ENCODE measurements at places on chromosomes 12 and 14.

GRCh38 chr14:64861916-64862315 is 17.8 kb downstream of the SPTB start:
- DNase-seq = no peak

- DNase-seq = no peak
Measured at GRCh38 chr14:61322011-61322798, 826 bp downstream of the PRKCH start.

GRCh38 chr14:30204431-30204980 is 276.9 kb upstream of the PRKD1 start:
- DNase-seq = no peak

DNA sequence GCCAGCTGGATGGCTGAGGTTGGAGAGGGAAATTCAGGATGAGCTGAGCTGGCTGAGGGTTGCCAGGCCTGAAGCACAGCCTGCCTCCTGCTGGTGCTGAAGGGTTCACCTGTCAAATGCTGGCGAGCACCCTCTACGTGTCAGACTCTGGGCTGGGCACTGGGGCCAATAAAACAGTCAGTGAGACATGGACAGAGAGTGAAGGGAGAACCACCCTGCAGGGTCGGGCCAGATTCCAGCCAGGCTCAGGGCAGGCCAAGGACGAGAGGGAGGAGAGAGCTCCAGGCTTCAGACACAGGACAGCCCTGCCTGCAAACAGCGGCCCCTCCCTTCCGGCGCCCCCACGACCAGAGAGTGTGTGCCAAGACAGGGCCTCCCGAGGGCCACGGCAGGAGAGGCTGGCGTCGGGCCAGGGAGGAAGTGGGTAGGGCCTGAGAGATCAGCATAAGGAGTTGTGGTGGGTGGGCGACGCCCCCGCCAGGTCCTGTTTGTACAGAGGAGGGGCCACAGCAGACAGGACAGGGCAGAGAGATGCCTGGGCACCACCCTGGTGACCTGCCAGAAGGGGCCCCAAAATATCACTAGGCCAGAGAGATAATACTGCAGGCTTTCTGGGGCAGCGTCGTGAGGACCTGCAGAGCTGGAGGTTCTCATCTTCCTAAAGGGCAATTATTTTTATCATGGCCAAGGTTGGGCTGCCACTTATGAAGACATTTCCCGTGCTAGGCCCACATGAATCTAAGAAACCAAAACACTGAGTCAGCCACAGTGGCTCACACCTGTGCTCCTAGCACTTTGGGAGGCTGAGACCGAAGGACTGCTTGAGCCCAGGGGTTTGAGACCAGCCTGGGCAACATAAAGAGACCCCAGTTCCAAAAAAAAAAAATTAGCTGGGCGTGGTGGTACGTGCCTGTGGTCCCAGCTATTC is 73.1 kb upstream of the GPR68 start:
- no peak for DNase-seq

GRCh38 chr14:104556256-104557021 is 23.1 kb upstream of the C14orf180 start:
- no peak for DNase-seq

DNA sequence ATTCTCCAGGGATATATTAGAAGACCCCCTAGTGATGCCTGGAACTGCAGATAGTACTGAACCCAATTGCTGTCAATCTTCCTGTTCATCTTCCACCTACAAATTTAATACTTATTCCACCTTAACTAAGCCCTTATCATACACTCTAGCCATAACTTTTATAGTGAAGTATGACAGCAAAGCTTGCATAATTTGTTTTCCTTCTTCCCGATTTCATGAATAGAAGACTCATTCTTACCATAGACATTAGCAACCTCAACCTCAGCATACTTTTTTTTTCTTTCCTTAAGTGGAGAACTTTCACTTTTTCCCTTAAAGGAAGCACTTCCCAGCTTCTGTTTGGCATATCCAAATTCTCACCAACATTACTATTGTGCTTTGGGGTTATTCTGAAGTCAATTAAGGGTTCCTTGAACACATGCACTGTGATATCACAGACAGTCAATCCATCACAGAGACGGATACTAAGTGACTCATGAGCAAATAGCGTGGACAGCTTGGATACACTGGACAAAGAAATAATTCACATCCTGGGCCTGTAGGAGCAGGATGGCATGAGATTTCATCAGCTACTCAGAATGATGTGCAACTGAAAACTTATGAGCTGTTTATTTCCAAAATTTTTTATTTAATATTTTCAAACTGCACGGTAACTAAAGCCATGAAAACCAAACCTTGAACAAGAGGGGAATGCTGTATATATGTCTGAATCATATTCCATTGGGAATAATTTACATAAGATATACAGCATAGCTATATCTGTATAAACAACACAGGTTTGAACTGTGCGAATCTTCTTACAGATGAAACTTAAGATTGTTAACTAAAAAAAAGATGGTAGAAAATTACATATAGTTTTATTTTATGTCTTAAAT is 63.9 kb downstream of the SYT1 start:
- no peak for DNase-seq

- DNase-seq = peak; percentile 61
Measured at GRCh38 chr12:2295941-2296461, 243.2 kb downstream of the CACNA1C start.

GRCh38 chr12:69196302-69197288 is 42.8 kb upstream of the CPSF6 start:
- no peak for DNase-seq

DNA sequence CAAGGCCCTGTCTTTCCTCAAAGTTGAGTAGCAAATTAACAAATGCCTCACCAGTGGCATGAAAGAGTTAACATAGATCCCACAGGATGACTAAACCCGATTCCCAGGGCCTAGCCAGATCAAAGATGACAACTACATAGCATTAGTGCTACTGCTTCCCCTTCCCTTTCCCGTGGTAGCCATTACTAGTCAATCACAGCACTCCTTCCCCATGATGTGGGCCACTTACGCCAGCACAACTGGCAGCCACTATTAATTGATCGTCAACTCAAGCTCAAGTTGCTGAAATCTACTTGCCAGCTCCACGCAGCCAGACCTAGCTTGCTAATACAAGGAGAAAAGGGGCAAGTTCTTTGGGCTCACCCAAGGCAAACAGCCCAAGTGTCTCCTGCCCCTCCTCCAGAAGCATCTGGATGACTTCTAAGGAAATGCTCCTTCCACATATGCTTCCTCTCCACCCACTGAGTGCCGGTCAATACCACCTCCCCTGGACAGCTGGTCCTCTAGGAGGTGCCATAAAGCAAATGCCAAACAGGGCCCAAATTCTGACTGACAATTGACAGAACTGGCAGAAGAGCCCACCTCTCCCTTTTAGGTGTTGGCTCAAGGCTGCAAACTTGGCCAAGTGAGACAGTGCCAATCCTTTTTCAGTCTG is 72.6 kb downstream of the NUAK1 start:
- no peak for DNase-seq

- DNase-seq = no peak
Measured at GRCh38 chr12:119432949-119433348, 98.4 kb downstream of the CCDC60 start.

DNA sequence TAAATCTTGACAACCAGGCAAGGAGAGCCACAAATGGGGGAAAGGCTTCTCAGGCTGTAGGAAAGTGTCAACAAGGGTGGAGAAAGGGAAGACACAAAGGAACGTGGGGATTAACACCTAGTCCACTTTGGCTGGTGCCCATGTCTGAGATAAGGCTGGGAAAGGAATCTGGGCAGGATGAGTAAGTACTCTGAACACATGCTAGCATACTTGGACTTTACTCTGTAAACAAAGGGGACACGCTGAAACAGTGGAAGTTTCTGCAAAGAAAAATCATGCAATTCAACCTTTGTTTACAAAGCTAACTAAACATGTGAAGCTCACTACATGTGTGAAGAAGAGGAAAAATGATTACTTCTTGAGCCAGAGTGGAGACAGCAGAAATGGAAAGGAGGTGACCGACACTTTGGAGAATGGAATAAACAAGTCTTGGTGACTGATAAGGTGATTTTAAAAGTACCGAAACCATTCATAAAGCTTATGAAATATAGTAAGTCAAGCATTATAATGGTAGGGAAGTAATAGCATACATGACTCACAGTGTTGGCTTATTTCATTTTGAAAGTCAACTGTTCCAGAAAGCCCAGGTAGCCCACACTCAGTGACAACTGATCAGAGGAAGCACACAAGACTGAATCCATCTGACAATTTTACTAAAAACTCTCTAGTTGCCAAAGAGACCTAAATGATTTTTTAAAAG is 13.2 kb downstream of the CPNE8 start:
- no peak for DNase-seq

DNA sequence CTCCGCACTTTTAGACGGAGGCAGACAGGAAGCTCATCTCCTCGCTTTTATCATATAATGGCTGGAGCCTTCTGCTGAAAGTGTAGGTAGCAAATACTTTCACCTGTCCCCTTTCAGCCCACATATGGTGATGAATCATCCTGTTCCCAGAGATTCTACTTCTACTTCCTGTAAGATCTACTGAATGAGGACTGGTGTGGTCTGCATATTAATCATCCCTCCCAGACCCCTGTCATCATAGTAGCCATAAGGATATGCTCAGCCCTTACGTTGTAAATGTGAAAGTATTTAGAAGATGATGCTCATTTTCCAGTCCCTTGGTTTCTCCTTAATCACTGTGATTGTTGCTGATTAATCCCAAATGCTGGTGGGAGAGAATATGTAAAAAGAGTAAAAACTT is 268.2 kb upstream of the GRIP1 start:
- DNase-seq = no peak

GRCh38 chr14:100822013-100822412 is 3.9 kb upstream of the MEG3 start:
- no peak for DNase-seq

DNA sequence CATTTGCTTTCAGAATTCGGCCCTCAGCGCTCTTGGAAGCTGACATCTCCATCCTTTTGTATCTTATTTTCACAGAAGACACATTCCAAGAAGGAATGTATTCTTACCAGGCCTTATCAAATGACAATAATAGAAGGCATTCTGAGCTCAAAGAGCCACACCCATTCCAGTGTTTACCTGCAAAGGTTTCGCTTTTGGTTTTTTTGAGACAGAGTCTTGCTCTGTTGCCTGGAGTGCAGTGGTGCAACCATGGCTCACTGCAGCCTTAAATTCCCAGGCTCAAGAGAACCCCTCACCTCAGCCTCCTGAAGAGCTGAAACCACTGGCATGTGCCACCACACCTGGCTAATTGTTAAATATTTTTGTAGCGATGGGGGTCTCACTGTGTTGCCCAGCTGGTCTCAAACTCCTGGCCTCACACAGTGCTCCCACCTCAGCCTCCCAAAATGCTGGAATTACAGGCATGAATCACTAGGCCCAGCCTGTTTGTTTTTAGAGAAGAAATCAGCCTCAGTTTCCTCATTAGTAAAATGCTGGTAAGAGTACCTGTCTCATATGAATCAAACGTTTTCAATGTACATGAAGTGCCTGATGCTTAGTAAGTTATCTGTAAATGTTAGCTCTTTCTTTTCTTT is 69.2 kb downstream of the SLC6A12 start:
- no peak for DNase-seq

GRCh38 chr14:103393070-103393469 is 7.9 kb downstream of the MARK3 start:
- DNase-seq = no peak

GRCh38 chr12:132482771-132483170 is 7.2 kb upstream of the FBRSL1 start:
- DNase-seq = no peak

DNA sequence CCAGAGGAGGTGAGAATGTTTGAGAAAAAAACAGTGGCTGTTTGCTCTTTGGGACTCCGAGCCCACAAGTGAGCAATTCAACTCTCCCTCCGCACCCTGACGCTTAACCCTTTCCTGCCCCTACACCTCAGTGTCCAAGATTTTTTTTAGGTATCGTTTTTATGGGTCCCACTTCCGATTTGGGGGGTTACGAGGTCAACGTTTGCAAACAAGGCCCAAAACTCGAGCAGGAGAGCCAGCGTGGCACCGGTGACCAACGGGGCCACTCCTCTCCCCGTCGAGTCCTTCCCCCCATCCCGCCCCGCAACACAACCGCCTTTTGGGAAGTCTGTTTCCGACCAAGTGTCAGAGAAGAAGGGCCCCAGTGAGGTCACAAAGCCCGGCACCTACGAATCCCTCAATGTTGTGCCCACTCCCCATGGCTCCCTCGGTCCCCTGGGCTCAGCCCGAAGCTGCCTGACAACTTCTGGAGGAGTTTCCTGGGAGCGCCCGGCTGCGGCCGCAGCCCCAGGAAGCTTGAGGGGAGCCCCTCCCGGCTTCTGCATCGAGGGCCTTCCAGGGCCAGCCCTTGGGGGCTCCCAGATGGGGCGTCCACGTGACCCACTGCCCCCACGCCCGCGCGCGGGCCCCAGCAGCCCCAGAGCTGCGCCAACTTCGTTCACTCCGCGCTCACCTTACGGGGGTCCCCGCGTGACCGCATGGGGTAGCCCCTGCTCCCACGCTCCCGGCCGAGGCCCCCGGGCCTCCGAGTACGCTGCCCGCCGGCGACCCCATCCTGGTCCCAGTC is 1.2 kb downstream of the CDK2AP1 start:
- DNase-seq = no peak

GRCh38 chr12:90808568-90808967 is 146.4 kb downstream of the CCER1 start:
- no peak for DNase-seq

GRCh38 chr12:93108985-93109384 is 179.9 kb upstream of the EEA1 start:
- no peak for DNase-seq

DNA sequence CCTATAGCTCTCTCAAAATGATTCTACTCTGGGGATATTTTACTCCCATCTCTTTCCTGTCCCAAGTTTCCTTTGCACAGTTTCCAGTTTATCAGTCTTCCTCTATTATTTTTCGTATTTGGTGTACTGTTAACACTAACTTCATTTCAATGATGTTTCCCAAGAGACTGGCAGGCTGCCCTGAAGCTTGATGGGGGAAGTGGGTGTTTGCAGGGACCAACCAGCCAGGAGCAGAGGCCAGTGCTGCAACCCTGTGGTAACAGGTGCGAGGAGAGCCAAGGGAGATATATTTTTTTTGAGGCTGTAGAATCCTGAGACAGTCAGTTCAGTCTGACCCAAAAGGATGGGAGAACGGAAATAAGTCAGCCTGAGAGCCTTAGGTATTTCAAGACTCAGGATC is 11.8 kb upstream of the CEBPE start:
- DNase-seq = no peak

- no peak for DNase-seq
Measured at GRCh38 chr12:49827401-49828099, 663 bp downstream of the NCKAP5L start.

DNA sequence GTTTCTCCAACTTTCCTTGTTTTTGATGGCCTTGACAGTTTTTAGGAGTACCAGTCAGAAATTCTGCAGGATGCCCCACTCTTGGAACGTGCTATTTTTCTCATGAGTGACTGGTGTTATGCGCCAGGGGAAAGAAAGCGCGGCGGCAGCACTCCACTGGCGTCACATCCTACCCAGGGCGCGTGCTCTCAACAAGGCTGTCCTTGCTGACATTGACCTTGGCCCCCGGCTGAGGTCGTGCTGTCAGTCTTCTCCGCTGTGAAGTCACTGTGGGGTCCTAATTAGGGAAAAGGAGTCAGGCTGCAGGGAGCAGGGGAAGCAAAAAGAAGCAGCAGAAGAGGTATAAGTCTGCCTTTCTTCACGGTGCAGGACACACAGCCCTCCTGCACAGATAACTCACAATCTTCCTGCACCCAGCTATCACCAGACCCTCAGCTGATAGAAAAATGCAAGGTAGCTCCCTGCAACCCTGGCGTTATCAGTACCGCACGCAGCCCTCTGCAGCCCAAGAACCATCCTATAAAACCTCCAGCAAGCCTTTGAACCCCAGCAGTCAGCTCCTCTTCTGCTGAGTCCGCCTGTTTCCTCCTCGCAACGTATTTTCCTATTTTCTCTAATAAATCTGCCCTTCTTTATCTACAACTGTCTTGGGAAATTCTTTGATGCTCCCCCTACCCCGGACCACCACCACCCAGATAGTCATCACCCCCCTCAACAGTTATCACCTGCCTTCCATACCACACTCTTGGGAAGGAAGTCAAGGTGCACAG is 48.0 kb upstream of the C14orf180 start:
- DNase-seq = no peak

Measured in brain pericyte (primary cell).